ENCODE measurements at places on chromosomes 16 and 17.

DNA sequence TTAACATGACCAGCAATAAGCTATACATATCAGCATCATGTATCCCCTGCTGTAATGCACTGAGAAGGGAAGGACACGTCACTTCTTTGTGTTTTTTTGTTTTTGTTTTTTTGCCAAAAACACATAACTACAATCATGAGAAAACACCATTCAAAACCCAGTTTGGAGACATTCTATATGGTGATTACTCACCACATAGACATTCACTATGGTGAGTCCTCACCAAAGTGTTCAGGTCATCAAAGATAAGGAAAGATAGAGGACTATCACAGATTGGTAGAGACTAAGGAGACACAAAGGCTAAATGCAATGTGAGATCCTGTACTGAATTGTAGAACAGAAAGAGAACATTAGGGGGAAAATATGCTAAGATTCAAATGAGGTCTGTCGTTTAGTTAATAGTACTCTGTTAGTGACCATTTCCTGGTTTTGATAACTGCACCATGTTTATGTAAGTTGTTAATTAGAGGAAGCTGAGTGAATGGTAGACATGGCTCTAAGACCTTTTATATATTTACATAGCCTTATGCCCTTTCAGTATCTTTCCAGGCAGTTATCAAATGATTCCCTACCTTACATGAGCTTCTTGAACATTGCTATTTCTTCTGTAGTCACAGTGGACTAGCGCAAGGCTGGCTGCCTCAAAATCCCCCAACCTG, 46.6 kb downstream of the PIK3R5 start:
- DNase-seq = no peak

DNA sequence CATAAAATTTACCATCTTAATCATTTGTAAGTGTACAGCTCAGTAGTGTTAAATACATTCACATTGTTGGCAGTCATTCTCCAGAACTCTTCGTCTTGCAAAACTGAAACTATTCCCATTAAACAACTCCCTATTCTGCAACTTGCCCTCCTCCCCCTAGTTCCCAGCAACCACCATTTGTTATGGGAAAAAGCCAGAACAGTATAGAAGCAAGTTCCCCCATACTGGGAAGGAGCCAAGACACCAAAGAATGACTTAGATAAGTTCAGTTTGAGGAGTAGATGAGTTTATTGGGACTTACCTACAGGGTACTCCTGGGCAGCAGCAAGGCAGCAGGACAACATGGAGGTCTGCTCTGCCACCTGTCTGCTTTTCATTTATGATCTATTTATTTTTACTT, 39.3 kb upstream of the TEKT1 start:
- no peak for DNase-seq

DNA sequence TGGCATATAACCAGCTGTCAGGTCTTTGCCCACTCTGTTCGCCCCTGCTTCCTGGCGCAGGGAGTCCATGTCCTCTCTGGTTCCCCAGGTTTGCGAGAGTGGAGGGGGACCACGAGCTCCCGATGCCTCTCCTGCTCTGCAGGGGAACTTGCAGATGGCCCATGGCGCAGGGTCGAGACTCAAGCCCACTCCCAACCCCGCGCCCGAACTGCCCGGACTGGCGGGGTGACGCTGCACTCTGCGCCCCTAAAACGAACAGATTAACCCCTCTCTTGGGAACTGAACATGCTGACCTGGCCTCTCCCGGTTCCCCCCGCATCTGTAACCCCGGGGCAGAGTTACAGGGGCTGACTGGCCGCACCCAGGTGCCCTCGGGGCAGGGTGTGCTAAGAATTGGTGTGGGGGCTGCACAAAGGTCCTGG, 681 bp upstream of the PLA2G15 start:
- no peak for DNase-seq

DNA sequence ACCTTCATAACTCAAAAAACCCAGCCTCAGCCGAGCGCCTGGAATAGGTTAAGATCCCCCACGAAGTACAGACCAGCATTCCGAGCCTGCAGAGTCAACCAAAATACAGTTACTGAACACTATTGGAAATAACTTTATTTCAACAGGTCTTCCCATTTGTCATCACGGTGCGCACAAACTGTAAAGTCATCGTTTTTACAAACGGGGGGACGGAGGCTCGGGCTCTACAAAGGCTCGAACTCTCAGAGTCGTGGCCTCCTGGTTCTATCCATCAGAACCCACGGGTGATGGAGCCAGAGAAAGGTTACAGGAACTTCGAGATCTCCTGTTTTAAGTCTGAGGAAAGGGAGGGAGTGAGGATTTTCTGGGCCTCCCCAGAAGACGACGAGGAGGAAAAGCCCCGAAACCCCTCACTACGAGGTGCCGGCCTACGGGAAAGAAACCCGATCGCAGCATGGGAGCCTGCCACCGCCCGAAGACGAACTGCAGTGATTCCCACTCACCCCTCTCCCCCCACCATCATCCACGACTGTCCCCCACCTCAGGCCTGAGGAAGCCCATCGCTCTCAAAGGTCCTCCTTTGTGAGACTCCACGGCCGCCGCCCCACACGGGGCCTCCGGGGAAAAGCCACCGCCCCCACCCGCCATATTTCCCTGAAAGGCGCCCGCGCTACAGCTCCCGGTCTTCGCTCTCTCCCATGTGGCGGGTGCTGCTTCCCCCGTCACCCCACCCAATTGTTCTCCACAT, 917 bp downstream of the YWHAE start:
- no peak for DNase-seq

DNA sequence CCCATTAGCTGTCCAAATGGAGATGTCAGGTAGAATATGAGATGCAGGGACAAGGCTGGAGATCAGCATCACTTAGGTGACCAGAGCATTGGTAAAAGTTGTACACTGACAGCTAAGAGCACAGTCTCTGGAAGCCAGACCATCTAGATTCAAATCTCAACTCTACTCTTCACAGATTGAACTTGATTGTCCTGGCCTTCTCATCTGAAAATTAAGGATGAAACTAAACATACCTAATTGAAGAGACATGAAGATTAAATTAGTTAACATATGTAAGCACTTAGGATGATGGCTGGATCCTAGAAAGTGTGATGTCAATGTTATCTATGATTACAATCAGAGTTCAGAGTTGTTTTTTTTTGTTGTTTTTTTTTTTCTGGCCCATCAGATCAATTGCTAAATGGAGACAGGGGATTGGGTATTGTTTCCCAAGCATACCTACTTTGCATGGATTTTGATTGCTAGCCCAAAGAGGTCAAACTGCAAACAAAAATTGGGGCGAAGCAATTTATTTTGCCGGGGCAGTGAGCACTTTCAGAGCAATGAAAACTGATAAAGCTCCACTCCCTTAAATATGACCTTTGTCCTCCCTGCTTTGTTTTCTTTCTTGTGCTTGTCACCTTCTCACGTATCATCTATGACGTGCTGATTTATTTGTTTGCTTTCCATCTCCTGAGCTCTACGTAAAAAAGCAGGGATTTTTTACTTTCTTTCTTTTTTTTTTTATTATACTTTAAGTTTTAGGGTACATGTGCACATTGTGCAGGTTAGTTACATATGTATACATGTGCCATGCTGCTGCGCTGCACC, 217.6 kb upstream of the CPHXL start:
- DNase-seq = no peak

DNA sequence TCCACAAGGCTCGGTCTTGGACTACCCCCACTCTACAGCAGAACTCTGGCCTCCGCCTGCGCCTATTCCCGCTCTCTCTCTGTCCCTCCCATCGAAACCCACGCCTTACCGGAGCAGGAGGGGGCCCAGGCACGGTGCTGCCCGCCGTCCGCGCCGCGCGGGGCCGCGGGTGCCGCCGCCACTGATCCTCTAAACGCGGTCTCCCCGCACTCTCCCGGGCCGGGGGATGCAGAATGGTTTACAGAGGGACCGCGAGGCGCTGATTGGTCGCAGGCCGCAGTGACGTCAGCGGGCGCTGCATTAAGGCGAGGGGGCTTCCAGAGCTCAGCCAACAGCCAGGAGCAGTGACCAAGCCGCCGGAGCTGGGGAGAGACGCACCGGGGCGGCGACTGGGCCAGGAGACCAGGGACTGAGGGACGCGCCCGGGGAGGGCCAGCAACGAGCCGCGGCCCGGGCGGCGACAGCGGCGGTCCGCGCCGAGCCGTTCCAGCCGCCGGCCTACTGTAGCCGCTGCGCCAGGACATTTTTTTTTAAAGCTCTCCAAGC, 747 bp upstream of the LHX1 start:
- no peak for DNase-seq

DNA sequence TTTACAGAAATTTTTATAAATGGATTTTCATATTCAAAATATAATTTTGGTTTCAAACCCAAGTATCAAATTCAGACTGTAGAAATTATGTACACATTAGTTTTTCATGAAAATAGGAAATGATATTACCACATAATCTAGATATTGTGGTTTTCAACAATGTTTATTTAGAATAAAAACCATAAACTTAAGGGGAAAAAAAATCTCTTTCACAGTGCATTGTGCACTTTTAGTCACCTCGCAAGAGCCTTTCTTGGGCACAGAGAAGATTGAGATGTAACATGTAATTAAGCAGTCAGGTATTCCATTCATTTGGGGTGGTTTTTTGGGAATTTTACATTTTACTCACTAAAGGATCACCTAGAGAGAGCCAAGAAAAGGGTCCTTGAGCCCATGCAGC, 104.0 kb downstream of the TANC2 start:
- no peak for DNase-seq

GRCh38 chr16:31409433-31409832, 16.3 kb downstream of the ITGAD start:
- DNase-seq = no peak

- no peak for DNase-seq
These were observed 1.2 kb upstream of the CBX4 start for GRCh38 chr17:79840269-79840988.

DNA sequence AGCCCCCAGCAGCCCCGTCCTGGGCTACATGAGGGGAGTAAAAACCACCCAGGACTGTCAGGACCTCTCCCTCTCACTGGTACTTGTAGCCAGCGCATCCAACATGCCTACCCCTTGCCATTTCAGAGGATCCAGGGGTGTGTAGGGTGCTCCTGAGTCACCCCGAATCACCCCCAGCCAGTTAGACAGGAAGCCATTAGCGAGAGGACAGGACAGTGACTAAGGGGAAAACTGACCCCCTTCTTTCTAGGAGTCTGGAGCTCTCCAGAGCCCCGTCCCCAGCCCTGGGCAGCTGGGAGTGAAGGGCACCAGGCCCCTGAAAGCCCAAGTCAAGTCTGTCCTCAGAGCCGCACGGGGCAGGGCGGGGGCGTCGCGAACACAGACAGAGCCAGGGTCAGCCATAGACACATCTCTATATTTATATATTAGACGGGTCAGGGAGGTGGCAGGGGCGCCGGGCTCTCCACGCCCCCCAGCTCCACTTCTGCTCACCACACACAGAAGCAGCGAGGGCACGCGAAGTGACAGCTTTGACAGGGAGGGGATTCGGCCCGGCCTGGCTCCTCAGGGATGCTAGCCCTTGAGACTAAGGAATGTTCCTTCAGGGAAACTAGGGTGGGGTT, 485 bp upstream of the GDPD3 start:
- DNase-seq = no peak

DNA sequence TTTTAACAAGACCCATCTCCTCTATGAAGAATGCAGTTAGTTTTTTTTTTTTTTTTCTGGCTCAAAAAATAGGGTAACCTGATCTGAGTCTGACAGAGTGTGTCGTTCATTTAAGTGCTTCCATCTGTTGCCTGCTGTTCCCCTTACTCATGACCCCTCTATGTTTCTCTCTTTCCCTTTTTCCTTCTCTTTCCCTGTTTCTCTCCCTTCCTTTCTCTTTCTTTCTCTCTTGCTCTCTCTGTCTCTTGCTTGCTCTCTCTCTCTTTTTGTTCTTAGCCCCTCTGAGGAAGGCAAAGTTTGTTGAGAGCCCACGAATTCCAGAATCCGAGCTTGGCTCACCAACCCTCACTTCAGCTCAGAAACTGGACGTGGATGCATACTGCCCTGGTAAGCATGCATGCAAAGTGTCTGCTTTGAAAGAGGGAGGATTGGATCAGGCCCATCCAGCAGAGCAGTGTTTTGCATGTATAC, 185.0 kb downstream of the TANC2 start:
- DNase-seq = no peak

- DNase-seq = no peak
These were observed 52.8 kb downstream of the NDEL1 start for GRCh38 chr17:8488491-8488890.
